ENCODE measurements at places on chromosomes 6 and 20.

- no peak for DNase-seq
Measured at GRCh38 chr6:42269974-42270510, 52.4 kb upstream of the MRPS10 start.

DNA sequence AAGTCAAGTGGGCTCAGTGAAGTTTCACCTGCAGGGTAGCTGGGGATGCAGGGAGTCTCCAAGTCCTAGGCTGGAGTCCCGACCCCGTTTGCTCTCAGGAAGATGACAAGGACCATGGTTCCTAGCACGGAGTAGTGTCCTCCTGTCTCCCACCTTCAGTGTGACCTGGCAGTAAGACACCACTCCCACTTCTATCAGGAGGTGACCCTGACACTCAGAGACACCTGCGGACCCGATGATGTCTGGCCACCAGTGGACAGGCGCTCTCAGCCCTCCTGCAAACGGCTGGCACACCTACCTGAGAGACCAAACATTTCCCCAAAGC lies 1.1 kb downstream of the SOD2 start:
- no peak for DNase-seq

DNA sequence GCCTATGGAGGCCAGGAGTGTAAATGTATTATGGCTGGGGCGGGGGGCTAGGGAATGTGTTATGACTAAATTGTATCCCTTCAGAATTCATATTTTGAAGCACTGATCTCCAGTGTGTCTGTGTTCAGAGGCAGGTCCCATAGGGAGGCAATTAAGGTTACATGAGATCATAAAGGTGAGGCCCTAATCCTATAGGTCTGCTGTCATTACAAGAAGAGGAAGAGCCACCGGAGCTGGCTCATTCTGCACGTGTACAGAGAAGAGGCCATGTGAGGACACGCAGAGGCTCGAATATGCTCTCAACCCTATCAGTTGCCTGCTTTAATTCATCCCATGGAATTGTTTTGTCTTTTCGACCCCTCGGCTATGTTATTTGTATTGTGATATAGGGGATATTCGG lies 76.9 kb downstream of the VTA1 start:
- no peak for DNase-seq

DNA sequence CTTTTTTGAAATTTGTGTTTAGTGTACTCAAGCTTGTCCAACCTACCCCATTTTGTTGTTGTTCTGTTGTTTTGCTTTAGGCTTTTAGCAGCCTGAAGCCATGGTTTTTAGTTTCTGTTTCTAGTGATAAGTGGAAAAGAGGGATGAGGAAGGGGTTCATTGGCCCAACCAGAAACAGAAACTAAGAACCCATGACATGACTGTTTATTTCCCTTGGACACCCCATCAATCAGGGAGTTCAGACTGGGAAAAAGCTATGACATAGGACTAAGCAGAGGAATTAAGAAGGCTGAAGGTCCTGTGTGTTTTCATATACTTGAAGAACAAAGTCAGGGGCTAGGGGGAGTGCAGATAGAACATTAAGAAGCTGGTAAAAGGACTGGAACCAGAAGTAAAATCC lies 194.5 kb upstream of the THEMIS start:
- no peak for DNase-seq

GRCh38 chr6:126812651-126813050 lies 305.8 kb upstream of the RSPO3 start:
- DNase-seq, result no peak

DNA sequence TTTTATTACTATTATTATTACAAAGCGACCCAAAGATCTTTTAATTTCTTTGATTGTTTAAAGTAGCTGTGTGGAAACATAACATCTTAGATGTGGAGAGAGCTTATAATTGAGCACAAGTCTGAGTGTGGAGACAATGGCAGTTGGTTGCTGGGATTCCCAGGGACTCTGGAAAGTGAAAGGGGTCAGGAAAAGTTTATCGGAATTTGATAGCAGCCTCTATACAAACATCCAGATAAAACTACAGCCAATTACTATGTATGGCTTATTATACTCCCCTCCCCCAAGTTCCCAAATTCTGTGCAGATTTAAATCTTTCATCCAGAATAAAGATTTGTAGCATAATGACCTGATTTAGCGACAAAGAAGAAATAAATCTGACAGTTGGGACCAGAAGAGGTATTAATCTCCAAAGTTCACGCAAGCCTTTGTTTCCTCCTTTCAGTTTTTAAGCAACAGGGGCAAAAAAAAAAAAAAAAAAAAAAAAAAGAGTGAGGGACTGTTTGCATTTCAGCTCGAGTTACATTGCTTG lies 121.4 kb upstream of the MAP3K7 start:
- DNase-seq, result no peak

DNA sequence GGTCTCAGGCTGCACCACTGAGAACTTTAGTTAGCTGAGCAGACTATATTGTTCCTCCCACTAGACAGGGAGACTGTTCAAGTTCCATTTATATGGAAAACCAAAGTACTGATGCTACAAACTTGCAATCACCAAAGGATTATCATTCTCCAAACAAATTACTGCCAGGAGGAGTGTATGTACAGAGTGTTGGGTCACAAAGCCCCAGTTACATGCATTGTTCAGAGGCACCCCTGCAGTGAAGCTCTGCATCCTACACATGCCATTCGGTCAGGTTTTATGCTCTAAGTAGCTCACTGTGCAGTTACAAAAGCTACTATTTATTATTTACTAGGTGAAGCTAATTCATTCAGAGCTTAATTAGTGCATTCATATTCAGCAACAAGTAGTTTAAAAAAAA lies 75.8 kb downstream of the SMLR1 start:
- no peak for DNase-seq
